Activated naive CD4-positive, alpha-beta T cell treated with anti-CD3 and anti-CD28 coated beads, Interleukin-2, amount 10 ng/mL, durations not matched to agents 5 hours and 36 hours (primary cell): ENCODE measurements at places on chromosomes 2 and 18. TPM values are rescaled to one million over a fixed set of nuclear protein-coding genes. Genes with fewer than 3 reads are reported as not detected.

The DAW1 gene
- not detected for total RNA-seq

The NEB gene
- 0.58 TPM for total RNA-seq

The ST6GAL2 gene
- total RNA-seq: not detected

The LYG1 gene
- total RNA-seq: 1.2 TPM

The C2orf74 gene
- total RNA-seq: 11.1 TPM

The ANKRD30B gene
- total RNA-seq: not detected

The TGIF1 gene
- 15.9 TPM for total RNA-seq

The UGT1A9 gene
- not detected for total RNA-seq

The ALPG gene
- total RNA-seq: not detected

The WNT6 gene
- total RNA-seq: not detected

The ARL4C gene
- 333 TPM for total RNA-seq

The FEV gene
- total RNA-seq: not detected

The CRACDL gene
- 0.22 TPM for total RNA-seq

The RDH14 gene
- total RNA-seq: 14.8 TPM

The KLHL14 gene
- not detected for total RNA-seq

The SEPTIN2 gene
- 279 TPM for total RNA-seq

The GNLY gene
- total RNA-seq: 26.3 TPM

The ITGB6 gene
- not detected for total RNA-seq

The UPP2 gene
- total RNA-seq: not detected

The ZSWIM2 gene
- total RNA-seq: not detected

The LYG2 gene
- not detected for total RNA-seq

The RNF152 gene
- not detected for total RNA-seq

The PLB1 gene
- 0.99 TPM for total RNA-seq

The EPB41L3 gene
- 6.9 TPM for total RNA-seq

The SERPINB5 gene
- not detected for total RNA-seq

The SGPP2 gene
- total RNA-seq: 0.38 TPM

The MGAT4A gene
- 92.9 TPM for total RNA-seq

The CDH19 gene
- not detected for total RNA-seq

The HAT1 gene
- total RNA-seq: 52.0 TPM

The CFAP65 gene
- not detected for total RNA-seq

The B4GALT6 gene
- 1.3 TPM for total RNA-seq

The TIA1 gene
- total RNA-seq: 139 TPM

The L3MBTL4 gene
- total RNA-seq: 0.07 TPM

The TP53I3 gene
- 1.3 TPM for total RNA-seq

The SCN1A gene
- total RNA-seq: not detected
